ENCODE measurements at places on chromosomes 5 and 9.

DNA sequence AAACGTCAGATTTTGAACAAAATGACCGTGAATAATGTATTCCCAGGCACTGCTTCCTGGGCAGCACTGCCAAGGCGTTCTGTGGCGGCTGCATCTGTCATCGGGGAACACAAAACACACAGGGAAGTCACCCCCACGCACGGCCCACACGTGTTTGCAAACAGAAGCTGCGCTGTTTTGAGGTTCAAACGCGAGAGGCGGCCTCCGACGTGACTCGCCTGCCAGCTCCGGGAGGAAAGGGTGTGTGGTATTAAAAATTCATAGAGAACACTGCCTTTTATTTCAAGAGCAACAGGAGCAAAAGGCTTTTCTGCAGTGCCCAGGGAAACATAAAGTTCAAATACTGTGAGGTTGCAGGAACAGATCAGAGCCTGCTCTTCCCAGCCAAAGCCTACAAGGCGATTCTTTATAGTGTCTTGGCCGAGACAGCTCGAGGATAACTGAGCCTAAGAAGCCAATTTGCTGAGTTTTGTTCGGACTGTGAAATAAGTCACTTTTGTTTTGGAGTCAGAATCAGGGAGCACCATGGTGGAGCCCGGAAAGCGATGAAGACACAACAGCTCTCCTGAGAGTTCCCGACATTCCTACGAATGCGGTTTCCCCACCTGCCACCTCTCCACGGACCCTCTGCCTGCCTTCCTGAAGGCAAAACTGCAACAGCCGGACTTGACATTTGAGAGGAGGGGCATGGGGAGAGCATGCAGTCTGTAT is 115.3 kb upstream of the IRX2 start:
- DNase-seq: no peak

- DNase-seq: no peak
Measured at GRCh38 chr5:91077623-91078022, 305.5 kb downstream of the ARRDC3 start.

GRCh38 chr9:4879115-4879558 is 86.4 kb downstream of the RCL1 start:
- DNase-seq: no peak

DNA sequence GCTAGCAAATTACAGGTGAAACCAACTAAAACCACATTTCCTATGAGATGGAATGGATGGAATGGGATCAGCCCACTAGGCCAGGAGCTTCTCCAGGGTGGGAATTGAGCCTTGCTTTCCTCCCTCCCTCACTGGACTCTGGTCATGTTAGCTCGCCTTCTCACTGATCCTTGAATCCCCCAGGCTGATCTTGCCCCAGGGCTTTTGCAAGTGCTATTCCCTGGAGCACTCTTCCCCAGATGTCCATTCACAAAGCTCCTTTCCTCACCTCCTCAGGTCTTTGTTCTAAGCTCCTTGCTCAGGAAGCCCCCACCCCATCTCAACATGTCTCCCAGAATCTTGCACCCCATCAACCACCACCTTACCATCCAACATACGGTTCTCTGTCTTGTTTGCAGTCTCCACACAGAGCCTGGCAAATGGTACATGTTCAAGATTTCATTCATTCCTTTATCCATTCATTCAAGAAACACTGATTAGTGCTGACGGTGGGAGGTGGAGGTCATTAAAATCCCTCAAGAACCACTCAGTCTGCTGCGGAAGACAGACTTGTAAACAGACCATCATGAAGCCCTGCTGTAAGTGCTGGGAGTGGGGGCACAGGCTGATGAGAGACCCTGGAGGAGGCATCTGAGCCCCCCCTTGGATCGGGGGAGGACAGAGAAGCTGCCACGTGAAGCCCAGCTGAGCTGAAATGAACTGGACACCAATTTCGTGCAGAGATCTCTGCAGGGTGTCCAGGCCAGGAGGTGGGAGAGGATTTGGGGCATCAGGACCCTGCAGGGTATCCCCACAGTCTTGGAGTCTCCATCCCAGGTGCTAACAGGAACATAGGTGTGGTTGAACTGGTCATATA is 141.7 kb downstream of the BARX1 start:
- DNase-seq: no peak

DNA sequence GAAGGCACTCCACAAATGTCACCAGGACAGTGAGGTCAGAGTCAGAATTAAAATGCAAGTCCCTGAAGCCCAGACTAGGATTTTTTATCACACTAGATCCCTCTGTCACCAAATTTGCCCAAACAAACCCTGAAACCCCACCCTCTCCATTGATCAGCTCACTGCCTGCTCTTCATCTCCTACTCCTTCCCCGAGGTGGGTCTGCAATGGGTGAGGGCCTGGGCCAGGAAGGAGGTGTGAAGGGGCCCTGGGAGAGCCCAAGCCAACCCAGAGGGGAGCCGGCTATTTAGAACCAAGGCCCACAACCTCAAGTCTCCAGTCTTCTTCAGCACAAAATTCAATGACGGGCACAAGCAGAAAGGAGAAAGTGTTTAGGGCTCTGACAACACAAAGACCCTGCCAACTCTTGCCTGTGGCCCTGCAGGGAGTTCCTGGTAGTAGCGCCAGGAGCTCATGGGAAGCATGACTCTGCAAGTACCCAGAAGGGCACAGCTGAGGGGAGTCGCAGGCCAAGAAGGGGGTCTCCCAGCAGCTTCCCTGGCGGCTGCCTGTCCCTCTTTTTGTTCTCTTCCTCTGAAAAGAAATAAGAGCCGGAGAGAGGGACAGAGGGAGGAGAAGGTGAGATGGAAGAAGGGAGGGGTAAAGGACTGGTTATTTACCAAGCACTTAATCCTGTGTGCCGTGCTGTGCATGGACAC is 5.5 kb downstream of the FOXI1 start:
- no peak for DNase-seq

DNA sequence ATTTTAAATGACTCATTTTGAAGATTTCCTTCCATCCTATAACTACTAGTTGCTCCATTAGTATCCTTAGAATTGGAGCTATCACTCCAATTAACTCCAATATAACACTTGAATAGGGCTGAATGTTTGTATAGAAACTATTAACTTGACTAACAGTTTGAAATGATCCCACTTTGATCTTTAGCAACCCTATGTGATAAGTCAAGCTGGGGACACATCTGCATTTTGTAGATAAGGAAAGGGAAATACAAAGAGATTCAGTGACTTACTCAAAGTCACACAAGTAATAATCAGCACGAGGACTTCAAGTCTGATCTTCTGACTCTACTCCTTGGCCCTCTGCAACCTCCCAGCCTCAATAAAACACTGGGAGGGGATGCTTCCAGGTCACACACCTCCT is 101.1 kb downstream of the TMEM215 start:
- DNase-seq: no peak

- DNase-seq: no peak
Measured at GRCh38 chr9:117156771-117157535, 257.9 kb downstream of the ASTN2 start.

GRCh38 chr9:105259731-105260612 is 15.5 kb downstream of the SLC44A1 start:
- no peak for DNase-seq

DNA sequence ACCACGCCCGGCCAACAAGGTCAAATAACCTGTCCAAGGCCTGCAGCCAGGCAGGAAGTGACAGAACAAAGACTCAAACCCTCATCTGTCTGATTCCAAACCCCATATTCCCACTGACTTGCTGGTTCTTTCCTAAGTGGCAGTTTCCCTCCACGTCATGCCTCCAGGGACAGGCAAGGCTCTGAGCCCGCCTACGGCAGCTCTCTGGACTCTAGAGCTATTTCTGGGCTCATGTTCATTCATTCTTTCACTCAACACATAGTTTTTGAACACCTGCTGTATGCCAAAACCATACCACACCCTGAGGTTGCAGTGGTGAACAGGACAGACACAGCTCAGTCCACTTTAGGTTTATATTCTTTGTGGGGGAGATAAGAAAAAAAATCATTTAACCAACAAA is 5.2 kb upstream of the FBP1 start:
- DNase-seq: no peak

GRCh38 chr5:112878760-112879159 is 17.7 kb downstream of the SRP19 start:
- no peak for DNase-seq

DNA sequence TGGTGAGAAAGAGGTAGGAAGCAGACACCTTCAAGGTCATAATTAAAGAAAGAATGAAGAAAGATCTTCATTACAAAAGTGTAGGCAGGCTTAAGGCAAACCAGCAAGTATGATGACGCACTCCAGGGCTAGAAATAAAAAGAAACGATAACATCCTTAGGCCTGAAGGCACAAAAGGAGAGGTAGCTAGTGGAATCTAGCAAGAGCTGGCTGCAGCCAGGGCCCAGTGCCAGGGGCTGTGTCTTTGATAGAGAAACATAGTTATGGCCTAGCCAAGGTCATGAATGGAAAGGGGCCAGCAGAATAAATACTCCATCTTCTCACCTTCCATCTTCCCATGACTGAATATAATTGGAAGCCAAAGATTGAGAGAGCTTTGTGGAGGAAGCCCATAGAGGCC is 6.8 kb upstream of the SH3TC2 start:
- no peak for DNase-seq

DNA sequence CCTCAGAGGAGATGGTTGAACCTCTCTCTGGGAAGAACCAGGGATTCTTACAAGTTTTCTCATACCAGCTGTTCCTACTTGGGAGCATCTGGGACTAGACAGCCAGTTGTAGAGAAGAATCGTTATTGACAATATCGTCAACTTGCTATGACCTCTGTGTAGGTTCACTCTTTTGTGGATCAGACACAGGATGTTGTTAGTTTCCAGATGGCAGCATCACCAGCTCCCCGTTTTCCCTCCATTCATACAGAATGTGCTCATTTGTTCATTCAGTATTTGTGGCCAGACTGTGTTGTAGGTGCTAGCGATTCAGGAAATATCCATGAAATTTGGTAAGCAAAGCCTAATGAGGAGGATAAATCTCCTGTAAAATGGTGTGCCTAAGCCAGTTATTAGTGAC is 3.7 kb downstream of the PDE8B start:
- no peak for DNase-seq

DNA sequence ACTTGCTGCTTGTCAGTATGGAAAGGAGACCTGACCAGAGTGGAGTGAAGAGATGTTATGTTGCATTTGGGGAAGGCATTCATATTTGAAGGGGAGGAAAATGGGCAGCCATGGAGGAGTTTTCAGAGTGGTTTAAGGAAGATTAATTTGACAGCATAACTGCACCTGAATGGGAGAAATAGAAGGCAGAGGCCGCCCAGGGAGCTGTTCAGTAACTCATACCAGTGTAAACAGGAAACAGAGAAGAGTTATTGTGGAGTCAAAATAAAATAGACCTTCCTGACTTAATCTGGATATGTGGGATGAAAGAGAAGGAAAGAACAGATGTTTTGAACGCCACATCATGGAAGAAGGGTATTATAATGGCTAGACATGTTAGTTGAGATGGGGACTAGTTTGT is 13.4 kb downstream of the SLC44A1 start:
- no peak for DNase-seq

DNA sequence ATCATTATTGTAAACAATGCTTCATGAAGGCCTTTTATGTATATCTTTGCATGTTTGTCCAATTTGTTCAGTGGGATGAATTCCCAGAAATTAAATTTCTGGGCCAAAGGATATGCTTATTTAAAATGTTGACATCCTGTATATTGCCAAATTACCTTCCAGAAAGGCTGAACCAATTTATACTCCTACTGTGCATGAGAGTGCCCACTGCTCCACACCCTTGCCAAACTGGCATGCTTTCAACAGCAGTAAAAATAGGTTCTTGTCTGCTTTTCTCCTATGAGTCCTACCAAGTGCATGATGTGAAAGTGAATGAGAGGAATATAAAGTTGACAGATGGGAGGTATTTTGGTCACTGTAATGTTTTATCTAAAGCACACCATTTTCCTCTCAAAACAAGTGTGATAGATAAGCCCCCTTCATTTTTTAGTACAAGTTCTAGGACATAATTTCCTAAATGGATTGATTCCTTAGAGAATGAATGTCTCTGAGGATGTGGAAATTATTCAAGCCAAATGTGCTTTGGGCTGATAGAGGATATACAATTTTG is 70.5 kb upstream of the ERBIN start:
- DNase-seq: no peak

GRCh38 chr9:79701651-79702050 is 129.9 kb downstream of the TLE4 start:
- DNase-seq: no peak
